ENCODE measurements at places on chromosomes 6 and 20.

DNA sequence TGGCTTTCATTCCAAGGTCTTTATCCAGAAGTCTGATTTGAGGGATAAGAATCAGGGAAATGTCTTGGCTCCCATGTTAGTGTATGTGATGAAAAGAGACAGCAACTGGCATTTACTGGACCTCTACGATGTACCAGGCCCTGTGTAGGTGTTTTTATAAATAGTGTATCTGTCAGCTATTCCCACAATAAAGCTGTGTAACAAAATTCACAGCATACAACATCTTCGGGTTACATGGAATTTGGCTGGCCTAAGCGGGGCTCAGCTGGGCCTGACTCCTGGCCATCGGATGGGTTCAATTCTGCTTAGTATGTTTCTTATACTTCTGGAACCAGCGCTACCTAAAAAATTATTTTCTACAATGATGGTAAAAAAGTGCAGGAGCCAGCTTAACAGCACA is 128.2 kb downstream of the SNX5 start:
- DNase-seq: no peak

- no peak for DNase-seq
Measured at GRCh38 chr6:124066946-124067552, 263.4 kb downstream of the NKAIN2 start.

GRCh38 chr6:88050140-88050818 is 2.6 kb downstream of the SPACA1 start:
- DNase-seq: no peak

DNA sequence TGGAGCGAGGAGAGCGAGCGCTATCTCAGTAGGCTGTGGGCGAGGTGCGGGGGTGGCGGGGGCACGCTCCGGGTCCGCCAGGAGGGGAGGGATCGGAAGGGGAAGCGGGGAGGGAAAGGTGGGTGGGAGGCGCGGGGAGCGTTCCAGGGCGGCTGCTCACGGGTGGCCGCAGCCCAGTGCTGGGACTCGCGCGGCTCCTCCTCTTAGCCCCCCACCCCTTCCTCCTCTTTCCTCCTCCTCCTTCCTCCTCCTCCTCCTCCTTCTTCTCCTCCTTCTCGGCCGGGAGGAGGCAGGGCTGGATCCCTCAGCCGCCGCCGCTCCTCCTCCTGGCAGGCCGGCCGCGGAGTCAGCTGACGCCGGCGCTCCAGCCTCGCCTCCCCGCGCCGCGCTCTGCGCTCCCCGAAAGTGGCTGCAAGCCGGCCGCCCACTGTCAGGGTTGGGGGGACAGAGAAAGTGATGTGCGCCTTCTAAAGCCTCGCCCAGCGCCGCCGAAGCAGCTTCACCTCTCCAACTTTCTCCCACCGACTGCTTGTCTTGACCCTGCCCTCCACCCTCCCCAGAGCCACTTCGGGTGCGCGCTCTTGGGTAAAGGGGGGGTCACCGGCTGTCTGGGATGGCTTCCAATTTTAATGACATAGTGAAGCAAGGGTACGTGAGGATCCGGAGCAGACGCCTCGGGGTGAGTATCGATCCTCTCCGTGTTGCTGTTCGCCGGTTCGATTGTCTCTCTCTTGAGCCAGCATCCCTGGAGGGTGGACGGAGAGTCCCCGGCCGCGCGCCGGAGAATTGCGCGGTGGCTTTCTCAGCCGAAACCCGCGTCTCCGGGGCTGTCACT is at the start of gene DOK5:
DOK5 (plus strand) TSS at position 260 of the 835 bp plus-strand sequence; CDS start at position 614, 354 bp downstream.
- DNase-seq: no peak

- DNase-seq: no peak
Measured at GRCh38 chr6:16238057-16238962, at the start of gene GMPR. TSS of gene GMPR (plus strand) at chr6:16238587. CDS start at chr6:16238694, 107 bp downstream.

- DNase-seq: no peak
Measured at GRCh38 chr20:36251426-36251825, 15.1 kb downstream of the AAR2 start.

- DNase-seq: no peak
Measured at GRCh38 chr6:165972139-165972802, 195.4 kb downstream of the TBXT start.

GRCh38 chr6:148548749-148549140 is 198.1 kb upstream of the UST start:
- DNase-seq: no peak

Data from epithelial cell of proximal tubule (primary cell).